Hindlimb muscle (tissue), 1 donor: ENCODE measurements at places on chromosomes 1 and 21. TPM values are rescaled to one million over a fixed set of nuclear protein-coding genes. Genes with fewer than 3 reads are reported as not detected.
A peak's percentile ranks its signal among the peaks of the same experiment; 100 is the strongest.

The SMPDL3B gene
- 0.14 TPM for polyA plus RNA-seq

The MNDA gene
- 3.9 TPM for polyA plus RNA-seq

The TEKT2 gene
- polyA plus RNA-seq: 0.44 TPM

The LRRC8B gene
- 3.0 TPM for polyA plus RNA-seq

The GRHL3 gene
- polyA plus RNA-seq: 0.68 TPM

The ITGB3BP gene
- polyA plus RNA-seq: 31.1 TPM

The TSPAN2 gene
- polyA plus RNA-seq: 9.4 TPM

The MEGF6 gene
- polyA plus RNA-seq: 15.6 TPM

GRCh38 chr1:87104945-87105344, 190.5 kb downstream of the HS2ST1 start:
- DNase-seq: no peak

DNA sequence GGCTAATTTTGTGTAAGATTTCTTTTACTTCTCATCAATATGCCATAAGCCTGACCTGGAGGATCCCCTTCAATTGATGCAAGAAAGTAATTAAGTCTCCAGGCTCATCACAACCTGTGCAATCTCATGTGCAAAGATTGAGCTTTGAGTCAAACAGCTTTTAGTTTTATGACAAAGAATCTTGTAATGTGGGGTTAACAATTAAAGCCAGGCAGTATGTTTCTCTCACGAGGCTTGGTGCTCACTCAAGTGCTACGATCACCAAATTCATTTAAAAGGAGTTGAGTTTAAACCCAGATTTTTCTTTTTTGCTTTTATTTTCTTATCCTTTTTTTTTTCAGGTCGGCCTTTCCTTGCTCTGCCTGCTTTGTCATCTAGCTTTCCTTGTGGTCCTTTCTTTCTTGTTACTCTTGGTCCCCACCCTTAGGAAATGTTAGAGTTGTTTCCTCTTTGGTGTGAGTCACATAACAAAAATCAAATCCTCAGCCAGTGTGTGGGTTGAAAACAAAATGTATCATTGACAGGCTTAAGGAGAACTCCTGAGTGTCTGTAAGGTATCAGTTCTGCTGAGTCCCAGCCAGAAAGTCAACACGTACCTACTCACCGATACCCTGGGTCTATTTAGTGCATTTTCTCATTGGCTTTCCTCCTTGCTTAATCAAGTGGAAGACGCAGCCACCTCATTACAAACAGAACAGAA, 1037.2 kb downstream of the ADGRL2 start:
- DNase-seq: peak; percentile 9

- DNase-seq: no peak
These were observed 10.7 kb downstream of the SH2D2A start for GRCh38 chr1:156805766-156806511.

- DNase-seq: no peak
These were observed 26.3 kb upstream of the FAM3B start for GRCh38 chr21:41290106-41290799.

GRCh38 chr1:164781972-164782371, 223.0 kb downstream of the PBX1 start:
- no peak for DNase-seq

- no peak for DNase-seq
These were observed 2.9 kb downstream of the MXRA8 start for GRCh38 chr1:1355416-1355815.

- no peak for DNase-seq
These were observed 297.9 kb downstream of the GRIK1 start for GRCh38 chr21:29641635-29642550.

- DNase-seq: no peak
These were observed 344.9 kb downstream of the ZNF326 start for GRCh38 chr1:90339811-90340210.

GRCh38 chr1:226672339-226672762, 66.7 kb downstream of the ITPKB start:
- DNase-seq: no peak

DNA sequence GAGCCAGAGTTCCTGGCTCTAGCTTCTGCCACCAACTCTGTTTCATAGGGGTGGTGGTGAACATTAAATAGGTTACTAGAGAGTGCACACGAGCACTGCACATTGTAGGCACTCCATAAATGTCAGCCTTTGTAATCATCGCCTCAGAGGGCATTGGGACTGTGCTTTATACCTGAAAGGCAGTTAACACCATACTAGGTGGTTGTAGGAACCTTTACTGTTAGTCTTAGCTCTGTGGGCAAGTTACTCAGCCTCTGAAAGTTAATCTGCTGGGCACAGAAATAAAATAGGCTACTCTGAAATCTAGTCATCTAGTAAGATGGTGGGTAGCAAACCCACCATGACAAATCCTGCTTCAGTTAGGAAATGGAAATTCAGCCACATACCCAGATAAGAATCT, 37.6 kb downstream of the ARID1A start:
- DNase-seq: no peak

DNA sequence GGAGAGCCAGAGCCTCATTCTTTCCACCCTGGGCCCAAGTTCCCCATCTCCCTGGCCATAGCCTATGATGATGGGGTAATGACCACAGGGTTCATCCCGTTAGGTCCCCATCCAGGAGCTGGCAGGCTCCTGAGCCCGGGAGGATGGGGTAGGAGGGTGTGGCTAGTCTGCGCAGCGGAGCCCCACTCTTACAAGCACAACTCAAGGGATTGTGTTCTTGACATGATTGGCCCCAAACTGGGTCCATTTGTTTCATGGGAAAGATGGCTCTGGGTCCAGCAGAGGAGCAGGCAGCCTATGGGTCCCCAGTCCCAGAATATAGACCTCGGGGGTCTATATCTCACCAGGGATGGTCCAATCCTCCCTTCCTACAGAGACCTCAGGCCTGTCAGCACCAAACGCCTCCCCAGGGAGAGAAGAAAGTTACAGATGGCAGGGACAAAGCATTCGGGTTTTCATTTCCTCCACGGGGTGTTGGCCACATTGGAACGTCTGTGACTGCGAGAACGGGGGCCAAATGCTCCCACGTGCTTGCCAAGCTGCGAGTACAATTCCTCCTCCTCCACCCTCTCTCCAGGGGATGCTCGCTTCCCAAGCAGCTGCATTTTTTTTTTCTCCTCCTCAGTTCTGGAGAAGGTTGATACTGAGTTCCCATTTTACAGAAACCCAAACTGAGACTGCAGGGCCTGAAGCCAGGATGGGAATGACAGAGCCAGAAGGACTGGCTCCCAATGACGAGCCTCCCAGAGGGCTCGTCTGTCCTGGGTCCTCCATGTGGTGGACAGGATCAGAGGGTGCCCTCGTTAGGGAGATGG, 71.0 kb downstream of the DHRS3 start:
- DNase-seq: no peak

GRCh38 chr1:43566382-43567044, 35.8 kb downstream of the PTPRF start:
- DNase-seq: no peak
